ENCODE measurements at places on chromosomes 4 and X.

- no peak for DNase-seq
These were observed 637.8 kb downstream of the RAB28 start for GRCh38 chr4:12846368-12846767.

GRCh38 chr4:28443371-28443770, 1582.7 kb downstream of the STIM2 start:
- DNase-seq, result no peak

GRCh38 chr4:2343476-2343875, 75.0 kb downstream of the ZFYVE28 start:
- DNase-seq, result no peak

- no peak for DNase-seq
These were observed 65.4 kb downstream of the CXCL13 start for GRCh38 chr4:77671051-77671450.

DNA sequence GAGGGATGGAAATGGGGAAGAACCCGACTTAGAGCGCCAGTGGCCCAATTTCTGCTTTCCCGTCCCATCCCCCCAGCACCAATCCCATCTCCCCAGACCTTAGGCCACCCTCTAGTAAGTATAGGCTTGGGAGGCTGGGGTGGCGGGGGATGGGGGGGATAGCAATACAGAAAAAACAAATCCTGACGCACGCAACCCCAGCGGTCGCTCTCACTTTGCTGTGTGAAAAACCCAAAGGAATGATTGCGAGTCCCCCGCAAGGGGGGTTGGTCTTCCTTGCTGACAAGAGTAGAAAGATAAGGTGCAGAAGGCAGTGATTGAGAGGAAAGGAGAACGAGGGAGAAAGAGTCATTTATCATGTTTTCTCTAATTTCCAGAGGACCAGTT, 863 bp downstream of the CPE start:
- no peak for DNase-seq

DNA sequence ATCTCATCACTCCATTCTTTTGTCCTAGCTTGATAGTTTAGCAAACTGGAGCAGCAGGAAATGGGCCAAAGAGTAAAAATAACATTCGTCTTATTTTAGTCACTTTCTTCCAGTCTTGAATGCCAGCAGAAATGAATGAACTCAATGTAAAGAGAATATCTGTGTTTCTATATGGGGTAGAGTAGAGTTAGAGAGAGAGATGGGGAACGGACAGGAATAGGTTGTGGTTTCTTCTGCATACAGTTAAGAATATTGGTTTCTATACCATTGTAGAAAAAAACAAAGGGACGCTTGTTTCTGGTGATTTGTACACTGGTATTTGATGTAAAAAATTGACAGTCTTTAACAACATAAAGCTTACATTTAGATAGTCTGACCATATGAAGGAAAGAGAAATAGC, 8.9 kb downstream of the GPR174 start:
- no peak for DNase-seq

DNA sequence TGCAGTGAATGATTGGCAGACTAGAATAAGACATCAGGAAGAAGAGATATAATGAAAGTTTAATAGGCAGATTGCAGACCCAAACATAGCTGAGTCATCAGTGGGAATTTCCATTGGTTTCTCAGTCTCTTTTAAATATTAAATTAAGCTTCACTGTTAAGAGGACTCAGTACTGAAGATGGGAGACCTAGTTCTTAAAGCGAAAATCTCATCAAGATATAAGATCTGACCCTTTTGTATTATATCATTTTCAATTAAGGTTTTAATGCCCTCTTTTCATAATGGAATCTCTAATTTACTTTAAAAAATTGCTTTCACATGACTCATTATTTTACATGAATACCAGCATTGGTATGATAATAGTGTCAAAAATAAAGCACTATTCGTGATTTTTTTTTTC, 168.9 kb upstream of the ATOH1 start:
- no peak for DNase-seq

GRCh38 chr4:37717576-37717975, 31.4 kb upstream of the RELL1 start:
- no peak for DNase-seq

GRCh38 chr4:8345053-8345945, 75.7 kb downstream of the HTRA3 start:
- DNase-seq, result no peak

GRCh38 chr4:44544158-44544557, 95.5 kb upstream of the KCTD8 start:
- DNase-seq, result no peak

- DNase-seq, result no peak
These were observed 37.4 kb downstream of the RUFY3 start for GRCh38 chr4:70759126-70759525.

- DNase-seq, result no peak
These were observed 257.1 kb upstream of the NDST4 start for GRCh38 chr4:115370490-115370889.

DNA sequence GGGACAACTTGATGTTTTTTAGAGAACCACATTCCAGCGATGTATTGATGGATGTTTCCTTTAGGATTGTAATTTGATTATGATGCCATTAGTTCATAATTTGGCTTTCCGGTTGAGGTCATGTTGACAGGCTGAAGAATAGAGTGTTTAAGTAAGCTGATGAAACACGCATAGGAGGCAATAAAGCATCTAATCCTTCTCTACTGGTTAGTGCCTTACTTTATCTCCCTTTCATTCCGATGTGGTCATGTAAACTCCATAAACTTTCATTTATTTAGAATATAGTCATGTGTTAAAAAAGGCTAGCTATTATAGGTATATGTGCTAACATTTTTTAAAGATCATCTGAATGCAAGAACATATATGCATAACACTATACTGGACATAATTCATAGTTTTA, 15.0 kb downstream of the FRMPD4 start:
- DNase-seq, result no peak

DNA sequence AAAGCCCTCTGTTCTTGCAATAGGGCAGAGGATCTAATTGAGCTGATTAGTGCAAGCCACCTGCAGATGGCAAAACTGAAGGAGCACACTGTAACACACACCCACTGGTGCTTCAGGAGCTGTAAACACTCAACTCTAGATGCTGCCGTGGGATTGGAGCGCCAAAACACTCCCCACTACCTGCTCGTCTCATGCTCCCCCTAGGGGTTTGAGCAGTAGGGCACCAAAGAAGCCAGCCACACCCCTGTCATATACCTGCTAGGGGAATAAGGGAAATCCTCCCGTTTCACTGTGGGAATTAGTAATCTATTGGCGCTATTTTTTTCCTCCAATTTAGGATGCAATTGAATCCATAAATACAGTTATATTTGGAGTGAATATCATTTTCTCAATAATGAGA, 360.2 kb downstream of the GLUD2 start:
- DNase-seq, result no peak

GRCh38 chrX:118736394-118737010, 9.1 kb downstream of the IL13RA1 start:
- no peak for DNase-seq

DNA sequence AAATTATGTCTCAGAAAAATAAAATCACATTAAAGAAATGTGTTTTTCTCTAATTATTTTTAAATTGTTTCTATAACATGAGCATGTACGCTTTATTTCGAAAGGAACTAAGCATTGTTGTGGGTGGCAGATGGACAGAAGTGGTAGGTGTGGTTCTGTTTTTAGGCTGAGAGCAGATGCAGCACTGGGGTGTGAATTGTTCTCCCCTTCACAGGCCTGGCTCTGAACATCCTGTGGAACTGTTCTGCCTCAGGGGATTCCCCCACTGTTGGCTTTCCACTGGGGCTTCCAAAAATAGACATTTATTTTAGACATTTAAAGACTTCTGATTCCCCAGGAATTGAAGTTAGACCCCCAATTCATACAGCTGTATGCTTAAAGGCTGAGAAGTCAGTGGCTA, 41.9 kb upstream of the PDHA2 start:
- DNase-seq, result no peak

GRCh38 chr4:11585506-11585905, 156.8 kb upstream of the HS3ST1 start:
- no peak for DNase-seq

GRCh38 chr4:154415313-154415712, 76.3 kb downstream of the DCHS2 start:
- DNase-seq, result no peak

GRCh38 chrX:27381419-27381818, 81.7 kb downstream of the PPP4R3C start:
- DNase-seq, result no peak

DNA sequence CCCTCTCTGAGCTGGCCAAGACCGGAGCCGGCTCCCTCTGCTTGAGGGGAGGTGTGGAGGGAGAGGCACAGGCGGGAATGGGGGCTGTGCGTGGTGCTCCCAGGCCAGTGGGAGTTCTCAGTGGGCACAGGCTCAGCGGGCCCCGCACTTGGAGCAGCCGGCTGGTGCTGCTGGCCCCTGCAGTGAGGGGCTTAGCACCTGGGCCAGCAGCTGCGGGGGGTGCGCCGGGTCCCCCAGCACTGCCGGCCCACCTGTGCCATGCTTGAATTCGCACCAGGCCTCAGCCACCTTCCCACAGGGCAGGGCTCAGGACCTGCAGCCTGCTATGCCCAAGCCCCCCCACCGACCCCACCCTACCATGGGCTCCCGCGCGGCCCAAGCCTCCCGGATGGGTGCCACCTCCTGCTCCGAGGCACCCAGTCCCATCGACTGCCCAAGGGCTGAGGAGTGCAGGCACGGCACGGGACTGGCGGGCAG, 602.5 kb downstream of the KCTD8 start:
- DNase-seq, result no peak

DNA sequence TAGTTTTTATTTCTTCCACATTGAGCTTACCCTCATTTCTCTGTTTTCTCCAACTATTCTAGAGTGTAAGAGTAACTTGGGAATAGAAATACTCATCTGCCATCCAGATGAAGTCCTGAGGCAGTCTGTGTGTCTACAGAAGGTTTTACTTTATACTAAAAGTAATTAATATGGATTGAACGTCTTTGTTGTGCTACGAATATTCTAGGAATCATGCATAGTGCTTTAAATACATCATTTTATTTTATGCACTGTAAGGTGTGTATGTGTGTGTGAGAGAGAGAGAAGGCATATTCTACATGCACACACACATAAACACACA, 305.7 kb downstream of the INPP4B start:
- DNase-seq, result no peak

DNA sequence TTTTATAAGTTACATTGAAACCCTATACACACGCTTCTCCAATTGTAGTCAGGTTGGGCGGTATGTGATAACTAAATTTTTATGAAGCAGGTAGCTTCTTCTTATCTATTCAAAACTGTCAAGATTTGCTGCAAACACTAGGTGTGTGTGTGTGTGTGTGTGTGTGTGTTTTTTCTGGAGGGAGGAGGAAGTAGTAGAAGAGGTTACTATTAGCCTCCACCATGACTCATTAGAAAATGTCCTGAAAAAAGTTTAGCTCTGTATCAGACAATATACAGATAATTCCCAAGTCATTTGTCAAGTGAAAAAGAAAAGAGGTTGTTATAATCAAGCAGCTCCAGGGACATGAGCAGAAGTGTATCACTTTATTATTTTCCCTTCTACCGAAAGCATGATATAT, 33.9 kb downstream of the PCDH7 start:
- no peak for DNase-seq

DNA sequence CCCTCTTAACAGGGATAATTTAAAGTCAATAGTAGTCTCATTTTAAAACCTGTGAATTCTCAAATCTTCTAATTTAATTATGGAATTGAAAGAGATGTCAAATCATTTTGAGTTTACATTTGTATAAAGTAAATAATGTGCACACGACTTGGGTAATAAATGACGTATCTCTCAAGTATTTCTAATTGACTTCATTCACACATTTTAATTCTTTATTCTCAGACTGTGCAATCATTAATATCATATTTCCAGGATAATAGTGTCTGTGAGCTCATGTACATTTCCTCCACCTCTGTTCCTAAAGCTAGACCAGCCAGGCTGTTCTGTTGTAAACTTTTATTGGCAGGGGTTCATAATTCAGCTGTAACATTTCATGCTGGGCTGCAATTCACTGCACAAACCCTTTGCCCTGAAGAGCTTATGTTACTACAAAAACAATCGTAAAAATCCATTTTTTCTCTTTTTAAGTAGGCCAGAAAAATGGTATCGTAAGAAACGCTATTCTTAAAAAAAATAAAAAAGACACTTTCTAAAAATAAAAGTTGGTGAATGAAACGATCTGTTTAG, 1103.1 kb upstream of the TENM3 start:
- DNase-seq, result no peak

DNA sequence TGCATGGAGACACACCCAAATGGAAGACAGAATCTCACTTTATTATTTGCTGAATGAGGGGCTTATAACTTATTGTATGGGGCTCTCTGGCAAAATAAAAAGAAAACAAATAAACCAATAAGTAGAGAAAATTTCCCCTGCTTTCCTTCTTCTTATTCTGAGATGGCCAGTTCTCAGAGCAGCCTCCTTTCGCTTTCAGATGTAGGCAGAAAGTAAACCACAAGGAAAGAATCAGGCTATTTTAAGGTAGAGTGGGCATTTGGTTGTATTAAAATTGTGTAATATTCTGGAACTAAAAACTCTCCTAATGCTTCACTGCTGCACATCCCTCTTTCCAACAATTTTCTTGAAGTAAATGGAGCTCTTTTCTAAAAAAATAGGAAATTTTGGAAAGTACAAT, 241.8 kb downstream of the GALNTL6 start:
- DNase-seq, result no peak

- DNase-seq, result no peak
These were observed 58.7 kb downstream of the CCKAR start for GRCh38 chr4:26431461-26432180.

GRCh38 chr4:52848254-52848653, 13.9 kb upstream of the RASL11B start:
- no peak for DNase-seq

GRCh38 chr4:34845926-34846325, 1398.4 kb downstream of the ARAP2 start:
- DNase-seq, result no peak

DNA sequence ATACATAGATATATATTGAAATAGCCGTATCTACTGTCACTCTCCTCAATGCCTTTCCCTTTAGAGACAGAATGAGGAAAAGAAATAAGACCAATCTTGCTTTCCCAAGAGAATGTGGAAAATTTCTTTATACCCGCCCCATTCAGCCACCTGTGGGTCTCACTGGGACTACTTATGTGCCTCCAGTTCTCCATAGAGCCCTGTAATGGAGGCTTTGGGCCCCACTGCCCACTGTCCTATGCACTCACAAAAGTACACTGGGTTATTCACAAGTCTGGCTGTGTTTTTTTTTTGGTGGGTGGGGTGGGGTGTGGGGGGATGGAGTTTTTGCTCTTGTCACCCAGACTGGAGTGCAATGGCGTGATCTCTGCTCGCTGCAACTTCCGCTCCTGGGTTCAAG, 70.4 kb upstream of the ELOVL6 start:
- DNase-seq, result no peak

DNA sequence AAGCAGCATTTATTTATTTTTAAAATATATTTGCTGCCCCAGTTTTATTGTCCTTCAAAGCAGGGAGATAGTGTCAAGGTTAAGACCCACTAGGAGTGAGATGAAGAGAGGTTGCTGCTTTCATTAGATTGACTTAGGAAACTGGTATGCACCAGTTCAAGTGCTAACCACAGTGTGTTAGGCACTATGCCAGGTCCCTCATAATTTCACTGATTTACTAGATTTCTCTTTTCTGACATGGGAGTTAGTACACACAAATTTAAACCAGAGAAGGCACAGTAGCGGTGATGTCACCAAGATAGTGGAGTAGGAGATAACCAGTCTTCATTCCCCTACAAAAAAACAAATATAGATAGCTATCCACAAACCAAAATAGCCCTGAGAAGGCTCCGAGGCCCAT, 14.3 kb downstream of the RRAGB start:
- no peak for DNase-seq

GRCh38 chrX:17183566-17183965, 191.4 kb upstream of the NHS start:
- no peak for DNase-seq
